Stimulated activated naive CD8-positive, alpha-beta T cell treated with anti-CD3 and anti-CD28 coated beads, Interleukin-15, amount 100 ng/mL, for 72 hours (primary cell): ENCODE measurements at places on chromosomes 4 and X.

DNA sequence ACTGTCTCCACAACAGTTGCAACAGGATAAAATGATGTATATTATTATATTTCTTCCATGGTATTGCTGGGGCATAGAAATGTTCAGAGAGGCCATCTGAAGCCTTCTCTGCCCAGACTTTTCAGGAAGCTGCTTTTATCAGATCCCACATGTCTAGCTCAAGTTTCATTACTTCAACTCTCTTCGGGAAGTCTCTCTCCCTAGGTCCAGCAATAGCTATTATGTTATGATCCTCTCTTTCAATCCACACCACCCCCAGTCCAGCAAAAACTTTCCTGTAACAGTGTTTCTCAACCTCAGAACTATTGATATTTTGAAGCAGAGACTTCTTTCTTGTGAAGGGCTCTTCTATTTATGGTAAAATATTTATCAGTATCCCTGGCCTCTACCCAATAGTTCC is 44.9 kb downstream of the CXCL1 start:
- no peak for DNase-seq

- DNase-seq = no peak
Measured at GRCh38 chr4:93876754-93877153, 48.2 kb downstream of the ATOH1 start.

- no peak for DNase-seq
Measured at GRCh38 chrX:12581546-12581945, 209.7 kb upstream of the PRPS2 start.

DNA sequence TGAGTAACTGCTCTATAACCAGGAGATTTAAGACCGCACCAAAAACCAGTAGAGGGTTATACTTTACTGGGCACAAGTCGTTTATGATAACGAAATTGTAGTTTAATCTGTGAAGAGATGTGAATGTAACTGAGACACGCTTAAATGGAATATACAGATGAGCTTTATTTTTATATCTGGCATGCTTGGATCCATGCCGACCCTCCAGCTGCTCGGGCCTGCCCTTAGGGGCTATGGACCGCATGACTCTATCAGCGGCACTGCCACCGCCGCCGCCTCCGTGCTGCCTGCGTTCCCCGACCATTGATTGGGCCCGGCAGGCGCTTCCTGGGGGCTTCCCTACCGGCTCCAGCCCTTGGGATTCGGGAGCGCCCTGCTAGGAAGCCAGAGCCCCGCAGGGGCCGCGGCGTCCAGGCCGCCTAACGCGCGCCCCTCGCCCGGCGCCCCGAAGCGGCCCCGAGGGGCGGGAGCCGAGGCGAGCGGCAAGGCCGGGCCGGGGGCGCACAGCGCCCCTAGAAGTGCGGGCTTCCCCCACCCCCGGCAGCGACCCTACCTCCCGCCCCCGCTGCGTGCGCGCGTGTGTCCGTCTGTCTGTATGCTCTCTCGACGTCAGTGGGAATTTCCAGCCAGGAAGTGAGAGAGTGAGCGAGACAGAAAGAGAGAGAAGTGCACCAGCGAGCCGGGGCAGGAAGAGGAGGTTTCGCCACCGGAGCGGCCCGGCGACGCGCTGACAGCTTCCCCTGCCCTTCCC is at the start of gene NFKB1:
TSS of gene NFKB1 (plus strand) at position 664 of the 751 bp plus-strand sequence. CDS start 24,160 bp downstream, outside the sequence.
- peak; percentile 85 for DNase-seq

GRCh38 chrX:152821145-152821765 is 9.3 kb downstream of the CETN2 start:
- DNase-seq = no peak

- DNase-seq = no peak
Measured at GRCh38 chr4:91330555-91331137, 973.1 kb upstream of the GRID2 start.

DNA sequence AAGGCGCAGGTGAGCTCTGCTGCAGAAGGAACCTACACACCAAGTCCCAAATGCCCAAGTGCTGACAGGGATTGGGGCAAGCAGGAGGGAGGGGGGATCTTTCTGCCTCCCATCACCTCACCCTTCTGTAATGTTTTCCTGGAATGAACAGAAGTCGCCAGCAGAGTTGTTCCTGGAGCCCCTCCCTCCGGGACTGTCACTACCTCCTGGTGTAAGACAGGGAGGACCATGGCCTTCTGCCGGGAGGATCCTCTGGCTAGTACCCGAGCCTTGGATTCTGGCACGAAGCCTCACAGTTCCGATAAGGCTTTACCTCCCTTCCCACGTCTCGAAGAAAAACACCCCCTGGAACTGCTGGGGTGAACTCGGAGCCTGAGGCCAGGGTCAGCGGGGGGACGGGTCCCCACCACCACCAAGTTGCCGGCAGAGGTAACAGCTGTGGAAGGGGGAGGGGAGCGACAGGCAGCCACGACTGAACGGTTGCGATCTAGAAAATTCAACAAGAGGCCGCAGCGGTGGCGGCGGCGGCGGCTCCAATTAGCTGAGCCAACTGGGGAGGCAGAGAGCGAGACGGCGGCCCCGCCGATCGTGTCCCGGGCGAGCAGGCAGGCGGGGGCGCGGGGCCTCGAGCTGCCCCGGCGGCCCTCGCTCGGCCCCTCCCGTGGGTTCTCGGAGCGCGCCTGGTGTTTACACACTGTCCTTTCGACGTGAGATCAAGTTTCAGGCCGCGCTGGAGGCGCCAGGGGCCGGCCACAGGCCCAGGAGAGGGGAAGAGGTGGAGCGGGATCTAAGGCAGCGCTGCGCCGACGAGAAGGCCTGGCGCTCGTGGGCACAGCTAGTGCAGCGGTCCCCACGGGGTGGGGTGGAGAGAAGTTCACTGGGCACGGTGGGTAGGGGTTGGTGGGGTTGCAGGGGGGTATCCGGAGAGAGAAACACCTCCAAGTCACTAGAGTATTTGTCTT is 53.7 kb upstream of the BCOR start:
- no peak for DNase-seq

DNA sequence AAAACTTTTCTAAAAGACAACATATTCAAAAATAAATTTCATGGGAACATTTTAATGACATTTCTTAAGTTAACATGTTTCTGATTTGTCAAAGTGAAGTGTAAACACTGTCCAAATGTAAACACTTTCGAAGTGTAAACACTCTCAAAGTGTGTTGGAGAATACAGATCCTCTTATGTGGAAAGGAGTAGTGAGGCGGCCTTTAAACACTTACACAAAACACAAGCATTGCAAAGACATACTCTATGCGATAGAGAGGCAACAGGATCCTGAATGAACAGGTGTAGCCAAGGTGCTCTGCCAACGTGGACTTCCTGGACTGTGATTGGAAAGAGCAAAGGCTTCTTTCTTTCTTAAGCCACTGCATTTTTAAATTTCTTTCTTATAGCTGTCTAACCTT is 62.7 kb upstream of the PGM2 start:
- no peak for DNase-seq

GRCh38 chr4:4762909-4763821 is 96.3 kb upstream of the MSX1 start:
- peak; percentile 58 for DNase-seq

DNA sequence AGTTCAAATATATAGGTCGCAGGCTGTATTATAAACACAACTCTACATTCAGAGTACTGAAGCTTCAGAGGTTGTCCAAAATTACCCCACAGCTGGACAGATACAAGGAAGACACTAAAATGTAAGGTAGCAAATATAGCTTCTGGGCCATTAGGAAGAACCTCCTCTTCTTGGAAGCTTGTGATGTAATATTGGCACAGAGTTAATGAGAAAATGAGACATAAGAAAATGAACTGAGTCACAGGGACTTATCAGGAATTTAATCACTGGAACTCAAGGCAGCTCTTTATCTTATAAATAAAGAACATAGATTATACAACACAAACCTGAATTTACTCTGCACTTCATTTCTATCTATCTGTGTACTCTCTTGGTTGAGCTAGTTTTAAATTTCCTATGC is 344.7 kb downstream of the PCDH10 start:
- no peak for DNase-seq

GRCh38 chrX:136666088-136666487 is 18.1 kb downstream of the CD40LG start:
- no peak for DNase-seq

- DNase-seq = no peak
Measured at GRCh38 chr4:62135565-62136156, 935.5 kb downstream of the ADGRL3 start.

- DNase-seq = peak; percentile 31
Measured at GRCh38 chr4:122814426-122814825, 12.2 kb upstream of the FGF2 start.

DNA sequence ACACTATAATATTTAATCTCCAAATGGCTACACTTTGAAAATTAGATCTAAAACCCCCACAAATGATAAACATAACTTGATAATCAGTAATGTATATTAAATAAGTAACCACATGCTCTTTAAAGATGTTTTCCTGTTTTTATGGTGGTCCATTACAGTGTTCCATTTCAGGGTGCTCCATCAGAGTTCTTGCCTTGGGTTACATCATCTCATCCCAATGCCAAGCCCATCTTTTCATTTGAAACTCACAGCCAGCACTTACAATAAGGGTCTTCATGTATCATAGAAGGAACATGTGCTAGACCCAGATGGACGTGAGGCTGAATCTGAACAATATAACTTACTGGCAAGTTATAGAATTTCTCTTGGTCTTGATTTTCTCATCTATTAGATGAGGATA is 10.5 kb upstream of the PAQR3 start:
- no peak for DNase-seq
